ENCODE measurements at places on chromosomes 7 and 10. TPM values are rescaled to one million over a fixed set of nuclear protein-coding genes. Genes with fewer than 3 reads are reported as not detected.

Gene INHBA
- not detected for polyA plus RNA-seq

Gene TMEM273
- not detected for polyA plus RNA-seq

Gene GNGT1
- polyA plus RNA-seq: not detected

Gene ZNF365
- polyA plus RNA-seq: not detected

Gene DNAJC9
- 33.8 TPM for polyA plus RNA-seq

Gene TECTB
- polyA plus RNA-seq: not detected

Gene IFIT3
- 13.1 TPM for polyA plus RNA-seq

Gene MPP7
- polyA plus RNA-seq: 43.3 TPM

Gene DKK1
- not detected for polyA plus RNA-seq

Gene LIPK
- polyA plus RNA-seq: not detected

Gene VGF
- polyA plus RNA-seq: not detected

Gene PDE6C
- not detected for polyA plus RNA-seq

DNA sequence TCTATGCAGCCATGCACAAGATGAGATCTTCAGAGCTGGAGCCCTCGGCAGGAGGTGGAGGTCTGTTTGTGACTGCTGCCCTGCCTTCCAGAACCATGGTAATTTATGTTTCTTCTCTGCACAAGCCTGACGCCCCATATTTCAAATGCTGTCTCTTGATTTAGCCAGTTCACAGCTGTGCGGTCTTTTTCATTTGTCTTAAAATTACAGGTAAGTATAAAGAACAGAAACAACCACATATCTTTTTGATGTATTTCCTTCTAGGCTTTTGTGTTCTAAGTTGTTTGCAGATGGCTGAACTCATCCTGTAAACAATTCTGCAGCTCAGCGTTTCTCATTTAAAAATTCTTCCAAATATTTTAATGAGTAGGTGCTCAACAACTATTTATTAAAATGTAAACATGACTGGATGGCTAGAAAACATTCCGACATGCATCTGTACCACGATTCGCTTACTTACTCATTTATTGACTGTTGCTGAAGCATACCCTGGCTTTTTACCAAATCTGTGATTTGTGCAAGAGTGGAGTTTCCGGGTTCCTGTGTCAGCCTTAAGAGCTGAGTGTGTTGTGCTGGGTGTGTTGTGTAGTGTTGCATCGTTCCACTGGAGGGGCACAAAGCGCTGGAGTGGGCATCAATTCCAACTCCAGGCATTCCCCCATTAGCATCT, 58.9 kb downstream of the PIP4K2A start:
- peak overlapping the region; percentile 23 for H3K4me3 ChIP-seq
- H3K27me3 ChIP-seq: no peaks in the 10 kb centered on the region
- no peaks in the 10 kb centered on the region for H3K36me3 ChIP-seq
- DNase-seq: peak; percentile 82

DNA sequence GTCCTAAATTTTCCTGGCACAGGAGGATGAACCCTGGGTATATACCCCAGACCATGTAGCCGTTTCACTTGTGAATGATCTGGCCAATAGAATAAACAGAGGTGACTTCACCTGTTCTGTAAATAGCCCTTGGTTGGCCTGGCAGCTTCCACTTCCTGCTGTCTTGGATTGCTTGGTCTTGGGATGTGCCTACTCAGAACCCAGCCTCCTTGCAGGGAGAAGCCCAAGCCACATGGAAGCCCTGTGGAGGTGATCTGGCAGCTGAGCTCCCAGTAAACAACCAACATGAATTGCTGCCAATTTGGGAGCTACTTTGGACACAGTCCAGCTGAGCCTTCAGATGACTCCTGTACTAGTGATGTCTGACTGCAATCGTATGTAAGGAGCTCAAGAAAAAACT, 4.8 kb upstream of the RAPGEF5 start:
- no peak overlapping the region for H3K4me3 ChIP-seq
- H3K4me1 ChIP-seq: no peaks in the 10 kb centered on the region
- DNase-seq: no peak
- no peaks in the 10 kb centered on the region for H3K36me3 ChIP-seq

DNA sequence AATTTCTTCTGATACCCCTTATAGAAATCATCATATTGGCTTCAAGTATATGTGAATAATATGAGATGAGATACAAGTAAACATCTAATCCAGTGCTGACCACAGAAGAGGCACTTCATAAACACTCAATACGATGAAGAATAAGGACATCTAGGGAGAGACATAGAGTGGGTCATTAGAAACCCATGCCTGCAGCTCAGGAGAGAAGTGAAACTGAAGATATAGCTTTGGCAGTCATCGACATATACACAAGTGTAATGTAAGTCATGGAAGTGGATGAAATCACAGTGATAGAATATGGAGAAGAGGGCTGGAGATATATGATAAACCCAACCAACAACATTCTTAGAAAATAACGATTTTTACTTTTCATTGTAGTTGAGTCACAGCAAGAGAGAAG, 665.0 kb downstream of the PARD3 start:
- no peaks in the 10 kb centered on the region for H3K4me1 ChIP-seq
- H3K27ac ChIP-seq: no peak overlapping the region
- H3K27me3 ChIP-seq: no peaks in the 10 kb centered on the region

GRCh38 chr7:32115831-32116230, 45.6 kb upstream of the PDE1C start:
- no peaks in the 10 kb centered on the region for H3K36me3 ChIP-seq
- no peak overlapping the region for H3K27ac ChIP-seq
- no peaks in the 10 kb centered on the region for H3K27me3 ChIP-seq
- DNase-seq: no peak
- no peak overlapping the region for H3K4me3 ChIP-seq

DNA sequence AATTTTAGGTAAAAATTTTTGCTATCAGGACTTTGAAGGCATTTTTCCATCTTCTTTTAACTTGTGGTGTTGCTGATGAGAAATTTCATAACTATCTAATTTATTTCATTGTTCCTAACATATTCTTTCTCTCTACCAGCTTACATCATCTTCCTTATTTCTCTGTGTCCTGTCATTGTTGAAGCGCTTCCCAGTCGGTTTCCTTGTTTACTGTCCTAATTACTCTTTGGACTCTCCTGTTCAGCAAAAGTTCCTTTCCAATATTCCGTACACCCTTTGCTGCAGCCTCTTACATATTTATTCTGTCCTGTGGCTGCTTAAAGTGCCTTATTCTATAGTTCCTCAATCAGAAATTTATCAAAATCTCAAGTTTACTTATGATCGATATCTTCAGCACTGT, 609.0 kb upstream of the FZD8 start:
- no peaks in the 10 kb centered on the region for H3K36me3 ChIP-seq
- H3K27ac ChIP-seq: no peak overlapping the region
- DNase-seq: no peak
- H3K4me3 ChIP-seq: no peak overlapping the region
- no peaks in the 10 kb centered on the region for H3K27me3 ChIP-seq

- no peak overlapping the region for H3K4me3 ChIP-seq
- no peaks in the 10 kb centered on the region for H3K36me3 ChIP-seq
- DNase-seq: no peak
- H3K27me3 ChIP-seq: no peaks in the 10 kb centered on the region
- H3K4me1 ChIP-seq: no peaks in the 10 kb centered on the region
These were observed 406.0 kb downstream of the PHF14 start for GRCh38 chr7:11379641-11380040.

DNA sequence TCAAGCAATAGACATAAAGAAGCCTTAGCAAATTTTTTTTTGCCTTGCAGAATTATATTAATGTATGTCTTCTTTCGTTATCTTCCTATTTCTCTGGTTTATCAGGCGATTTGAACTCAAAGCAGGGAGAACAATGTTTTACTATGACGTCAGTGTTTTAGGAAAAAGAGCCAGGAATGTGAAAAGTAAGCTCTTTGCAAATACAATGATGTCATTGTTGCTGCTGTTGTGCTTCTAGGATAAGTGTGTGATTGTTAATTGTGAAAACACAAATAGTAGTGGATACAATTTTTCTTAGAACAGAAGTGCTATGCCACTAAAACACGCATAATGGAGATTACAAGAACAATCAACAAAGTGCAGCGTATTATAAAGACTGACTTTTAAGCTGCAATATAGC, 9.5 kb upstream of the AUTS2 start:
- DNase-seq: no peak
- H3K4me3 ChIP-seq: no peak overlapping the region
- H3K4me1 ChIP-seq: no peaks in the 10 kb centered on the region
- H3K36me3 ChIP-seq: no peaks in the 10 kb centered on the region
- no peak overlapping the region for H3K27ac ChIP-seq
- H3K27me3 ChIP-seq: peaks cover 4% of the 10 kb centered on the region

GRCh38 chr10:71812016-71812912, 38.8 kb downstream of the PSAP start:
- H3K4me3 ChIP-seq: no peak overlapping the region
- no peak overlapping the region for H3K27ac ChIP-seq
- no peaks in the 10 kb centered on the region for H3K4me1 ChIP-seq
- H3K36me3 ChIP-seq: peaks cover 6% of the 10 kb centered on the region

DNA sequence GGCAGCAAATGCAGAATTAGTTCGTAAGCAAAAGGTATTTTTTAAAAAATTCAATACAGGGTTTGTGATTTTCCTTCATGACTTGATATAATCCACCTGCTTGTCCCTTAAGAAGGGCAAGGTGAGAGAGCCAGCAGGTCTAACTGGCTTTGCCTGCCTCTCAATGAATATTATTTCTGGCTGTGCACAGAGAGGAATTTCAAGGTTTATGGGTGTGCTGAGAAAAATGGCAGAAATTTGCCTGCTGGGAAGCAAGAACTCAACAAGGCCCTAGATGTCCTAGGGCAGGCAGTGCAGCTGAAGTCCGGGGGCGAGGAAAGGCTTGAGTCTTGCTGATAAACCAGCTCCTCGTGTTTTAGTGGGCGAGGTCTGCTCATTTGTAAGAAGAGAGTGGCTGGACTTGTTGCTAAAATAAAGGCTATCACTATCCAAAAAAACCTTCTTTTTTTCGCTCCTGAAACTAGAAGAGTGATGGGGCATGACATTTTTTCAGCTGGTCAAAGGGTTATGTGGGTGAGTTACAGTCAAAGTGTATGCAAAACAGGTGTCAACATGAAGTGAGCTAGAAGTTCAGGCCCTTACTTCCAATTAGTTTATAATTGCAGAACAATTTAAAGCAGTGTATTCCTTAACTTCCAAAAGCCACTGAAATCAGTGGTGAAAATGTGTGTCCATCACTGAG, 385.8 kb upstream of the KLF6 start:
- H3K27me3 ChIP-seq: no peaks in the 10 kb centered on the region
- no peak for DNase-seq
- no peak overlapping the region for H3K4me3 ChIP-seq
- no peaks in the 10 kb centered on the region for H3K4me1 ChIP-seq
- no peaks in the 10 kb centered on the region for H3K36me3 ChIP-seq
- H3K27ac ChIP-seq: no peak overlapping the region

- H3K4me3 ChIP-seq: no peak overlapping the region
- H3K27ac ChIP-seq: no peak overlapping the region
- DNase-seq: no peak
- no peaks in the 10 kb centered on the region for H3K36me3 ChIP-seq
- H3K4me1 ChIP-seq: peaks cover 7% of the 10 kb centered on the region
These were observed 3.4 kb downstream of the STYXL1 start for GRCh38 chr7:76044375-76044865.

GRCh38 chr10:86389441-86390193, 23.0 kb upstream of the GRID1 start:
- peak overlapping the region; percentile 52 for H3K4me3 ChIP-seq
- no peak for DNase-seq
- no peaks in the 10 kb centered on the region for H3K4me1 ChIP-seq
- H3K36me3 ChIP-seq: no peaks in the 10 kb centered on the region
- no peaks in the 10 kb centered on the region for H3K27me3 ChIP-seq

DNA sequence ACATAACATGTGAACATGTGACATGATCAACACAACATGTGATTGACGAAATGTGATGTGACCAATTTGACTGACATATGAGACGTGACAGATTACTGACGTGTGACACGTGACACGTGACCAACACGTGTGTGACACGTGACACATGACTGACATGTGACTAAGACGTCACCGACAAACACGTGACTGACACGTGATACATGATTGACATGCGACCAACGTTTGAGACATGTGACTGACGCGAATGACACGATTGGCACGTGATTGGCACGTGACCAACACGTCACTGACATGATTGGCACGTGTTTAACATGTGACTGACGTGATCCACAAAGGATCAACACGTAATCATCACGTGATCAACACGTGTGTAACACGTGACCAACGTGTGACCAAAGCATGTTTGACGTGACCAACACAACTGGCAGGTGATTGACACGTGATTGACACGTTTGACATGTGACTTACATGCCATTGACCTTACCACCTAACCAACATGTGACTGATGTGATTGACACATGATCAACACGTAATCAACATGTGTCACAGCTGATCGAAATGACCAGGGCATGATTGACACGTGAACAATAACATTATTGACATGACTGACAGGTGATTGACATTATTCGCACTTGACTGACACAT, 23.7 kb downstream of the CRPPA start:
- no peaks in the 10 kb centered on the region for H3K4me1 ChIP-seq
- H3K36me3 ChIP-seq: no peaks in the 10 kb centered on the region
- no peak overlapping the region for H3K4me3 ChIP-seq
- H3K27ac ChIP-seq: no peak overlapping the region
- H3K27me3 ChIP-seq: no peaks in the 10 kb centered on the region

- H3K27ac ChIP-seq: no peak overlapping the region
- no peaks in the 10 kb centered on the region for H3K36me3 ChIP-seq
- DNase-seq: no peak
These were observed 194.8 kb upstream of the KMT2E start for GRCh38 chr7:104818961-104819880.

DNA sequence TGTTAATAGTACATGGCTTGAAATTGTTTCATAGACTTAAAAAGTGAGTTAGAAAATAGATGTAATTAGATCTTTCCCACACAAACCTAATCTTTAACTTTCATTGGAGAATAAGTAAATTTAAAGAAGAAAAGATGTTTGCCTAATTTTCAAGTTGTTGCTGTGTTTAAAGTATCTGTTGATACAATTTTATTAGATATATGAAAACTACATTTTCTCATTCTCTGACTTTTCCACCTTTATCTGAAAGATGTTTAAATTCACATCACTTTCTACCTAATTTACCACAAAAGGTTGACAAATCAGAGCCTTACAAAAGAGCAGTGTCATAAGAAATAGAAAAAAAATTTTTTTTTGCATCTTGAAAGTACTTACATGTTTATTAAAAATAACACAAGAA, 45.8 kb downstream of the SHOC2 start:
- H3K27me3 ChIP-seq: no peaks in the 10 kb centered on the region
- no peaks in the 10 kb centered on the region for H3K4me1 ChIP-seq
- H3K27ac ChIP-seq: no peak overlapping the region
- H3K36me3 ChIP-seq: no peaks in the 10 kb centered on the region
- DNase-seq: no peak
- no peak overlapping the region for H3K4me3 ChIP-seq
